ENCODE measurements at places on chromosomes 13 and 19.

DNA sequence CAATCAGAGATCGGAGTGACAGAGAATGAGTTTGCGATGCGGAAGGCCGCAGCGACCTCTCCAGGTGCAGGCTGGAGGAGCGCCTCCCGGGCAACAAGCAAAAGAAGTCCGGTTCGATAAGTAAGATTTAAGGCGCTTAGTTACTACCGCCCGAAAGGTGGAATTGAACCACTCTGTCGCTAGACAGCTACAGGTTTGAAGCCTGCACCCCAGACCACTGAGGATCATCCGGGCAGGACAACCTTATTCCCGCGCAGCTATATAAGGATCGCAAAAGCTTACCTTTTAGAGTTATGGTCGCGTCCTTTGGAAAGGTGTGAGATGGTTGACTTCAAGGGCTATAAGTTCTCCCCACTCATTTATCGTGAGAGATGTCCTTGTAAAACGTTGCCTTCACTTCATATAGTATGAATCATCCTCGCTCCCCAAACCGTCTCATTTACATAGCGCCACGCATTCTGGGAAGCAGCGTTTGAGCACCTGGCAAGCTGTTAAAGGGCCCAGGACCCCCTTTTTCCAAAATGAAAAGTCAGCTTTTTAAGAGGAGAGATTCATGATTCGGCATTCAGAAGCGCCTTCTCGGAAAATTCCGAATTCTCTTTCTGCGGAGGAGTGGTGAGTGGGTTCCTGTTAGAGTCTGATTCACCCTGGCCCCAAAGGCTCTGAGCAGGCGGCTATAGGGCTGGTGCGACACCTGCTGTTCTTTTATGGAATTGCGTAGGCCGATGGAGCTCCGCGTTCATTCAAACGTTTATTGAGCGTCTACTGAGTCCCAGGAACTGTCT, 10.8 kb downstream of the FOSB start:
- peak; percentile 94 for DNase-seq

DNA sequence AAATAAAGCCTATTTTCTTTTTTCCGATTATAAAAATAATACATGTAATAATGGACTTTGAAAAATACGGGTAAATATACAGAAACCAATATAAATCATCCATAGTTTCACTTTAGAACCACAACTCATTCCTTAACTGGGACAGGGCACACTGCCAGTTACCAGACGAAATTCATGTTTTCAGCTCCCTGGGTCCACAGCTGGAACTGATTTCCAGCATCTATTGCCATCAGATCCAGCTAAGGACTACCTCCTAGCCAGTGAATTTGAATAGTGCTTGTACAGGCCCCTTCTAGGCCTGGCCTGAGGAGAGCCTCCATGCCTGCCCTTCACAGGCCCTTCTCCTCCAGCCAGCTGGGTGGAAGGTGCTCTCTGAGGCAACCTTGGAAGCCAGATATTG, 30.0 kb upstream of the ATP12A start:
- DNase-seq = no peak

DNA sequence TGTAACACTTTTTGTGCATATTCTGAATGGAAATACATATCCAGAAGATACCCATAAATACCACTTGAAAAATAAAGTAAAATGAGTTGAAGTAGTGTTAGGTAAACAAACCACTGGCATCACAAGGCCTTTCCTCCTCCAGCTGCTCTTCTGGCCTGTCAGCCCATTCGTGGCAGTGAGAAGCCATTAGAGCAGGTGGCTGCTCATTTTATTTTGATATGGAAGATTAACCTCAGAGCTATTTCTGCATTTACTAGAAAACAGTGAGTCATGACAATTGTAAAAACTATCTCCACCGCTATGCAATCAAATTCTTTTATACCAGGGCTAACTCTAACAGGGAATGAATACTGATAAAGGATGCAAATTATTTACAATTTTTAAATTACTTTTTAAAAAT, 2898.1 kb downstream of the PCDH9 start:
- no peak for DNase-seq

DNA sequence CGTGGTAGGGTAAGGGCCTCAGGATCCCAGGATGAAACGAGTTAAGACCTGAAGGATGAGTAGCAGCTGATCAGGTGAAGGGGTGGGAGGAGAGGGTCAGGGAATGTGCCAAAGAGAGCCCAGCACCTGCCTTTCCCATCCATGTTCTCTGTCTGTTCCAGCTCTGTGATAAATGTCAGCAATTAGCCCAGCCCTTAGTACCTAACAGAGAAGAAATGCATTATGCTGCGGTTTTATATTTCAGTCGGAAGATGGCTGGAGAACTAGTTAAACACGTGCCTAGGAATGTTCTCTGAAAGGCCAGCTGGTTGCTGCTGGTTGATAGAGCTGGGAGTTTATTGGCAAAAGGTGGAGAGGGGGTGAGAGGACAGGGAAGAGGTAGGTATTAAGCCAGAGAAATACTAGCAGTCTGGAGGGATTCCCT, 268.2 kb downstream of the SHISA2 start:
- DNase-seq = no peak

DNA sequence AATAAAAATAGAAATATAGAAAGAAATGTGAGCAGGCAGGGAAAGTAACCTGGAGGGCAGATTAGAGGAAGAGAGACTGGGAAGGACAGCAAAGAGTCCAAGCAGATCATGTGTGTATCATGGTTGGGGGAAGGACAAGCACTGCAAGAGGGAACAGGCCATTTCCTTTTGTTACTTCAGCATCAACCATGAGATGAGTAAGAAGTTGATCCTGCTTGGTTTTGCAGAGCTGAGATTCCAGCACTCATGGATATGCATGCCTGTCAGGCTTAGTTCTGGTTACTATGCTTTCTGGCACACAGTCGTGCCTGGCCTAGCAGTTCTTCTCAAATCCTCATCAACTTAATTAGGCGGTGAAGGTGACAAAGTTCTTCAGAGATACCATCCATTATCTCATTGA, 18.1 kb downstream of the NALCN start:
- DNase-seq = no peak

DNA sequence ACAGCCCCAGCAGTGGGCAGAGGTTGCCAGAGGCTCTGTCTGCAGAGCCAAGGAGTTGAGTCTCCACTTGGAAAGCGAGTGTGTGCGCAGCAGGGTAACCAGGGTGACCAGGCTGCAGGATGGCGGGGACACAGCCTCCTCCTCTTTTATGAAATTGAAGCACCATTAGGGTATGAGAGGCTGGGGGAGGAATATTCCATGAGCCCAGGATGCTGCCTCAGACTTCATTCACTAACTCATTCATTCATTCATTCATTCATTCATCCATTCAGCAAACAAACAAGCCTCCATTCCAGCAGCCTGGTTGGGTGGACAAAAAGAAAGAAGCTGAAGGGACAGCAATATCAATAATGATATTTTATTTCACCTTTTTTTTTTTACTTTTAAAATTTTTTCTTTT, 6.6 kb upstream of the LMTK3 start:
- DNase-seq = no peak

DNA sequence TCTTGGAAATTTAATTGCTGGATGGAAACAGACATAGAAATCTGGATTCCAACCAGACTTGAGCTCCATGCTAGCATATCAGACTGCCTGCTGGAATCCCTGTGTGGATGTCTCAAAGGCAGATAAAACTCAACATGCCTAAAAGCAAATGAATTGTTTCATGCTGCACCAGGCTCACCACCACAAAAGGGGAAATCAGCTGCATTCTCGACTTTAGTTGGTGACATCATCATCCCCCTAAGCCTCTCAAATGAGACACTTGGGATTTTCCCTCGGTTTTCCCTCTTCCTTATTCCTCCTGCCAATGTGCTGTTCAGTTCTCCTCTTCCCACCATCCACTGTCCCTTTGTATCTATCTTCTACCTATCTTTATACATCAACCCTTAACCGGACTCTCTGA, 134.3 kb downstream of the ZDHHC20 start:
- no peak for DNase-seq

- no peak for DNase-seq
Measured at GRCh38 chr19:46955813-46956371, 63.7 kb upstream of the NPAS1 start.

DNA sequence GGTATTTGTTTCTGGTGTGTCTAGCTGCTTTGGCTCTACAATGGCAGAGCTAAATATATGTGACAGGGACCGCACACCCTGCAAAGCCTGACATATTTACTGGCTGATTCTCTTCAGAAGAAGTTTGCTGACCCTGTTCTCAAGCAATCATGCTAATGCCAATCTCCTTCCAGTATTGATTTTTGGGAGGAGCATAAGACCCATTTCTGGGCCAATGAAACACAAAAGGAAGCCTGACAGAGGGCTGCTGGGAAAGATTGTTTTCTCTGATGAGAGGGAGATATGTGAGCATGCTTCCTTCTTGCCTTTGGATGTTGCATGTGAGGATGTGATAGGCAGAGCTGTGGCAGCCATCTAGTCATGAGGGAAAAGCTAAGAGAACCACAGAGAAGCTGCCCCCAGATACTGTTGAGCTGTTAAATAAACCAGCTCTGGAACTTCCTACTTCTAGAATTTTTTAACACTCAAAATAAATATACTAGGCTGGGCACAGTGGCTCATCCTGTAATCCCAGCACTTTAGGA, 31.4 kb upstream of the TPTE2 start:
- no peak for DNase-seq

DNA sequence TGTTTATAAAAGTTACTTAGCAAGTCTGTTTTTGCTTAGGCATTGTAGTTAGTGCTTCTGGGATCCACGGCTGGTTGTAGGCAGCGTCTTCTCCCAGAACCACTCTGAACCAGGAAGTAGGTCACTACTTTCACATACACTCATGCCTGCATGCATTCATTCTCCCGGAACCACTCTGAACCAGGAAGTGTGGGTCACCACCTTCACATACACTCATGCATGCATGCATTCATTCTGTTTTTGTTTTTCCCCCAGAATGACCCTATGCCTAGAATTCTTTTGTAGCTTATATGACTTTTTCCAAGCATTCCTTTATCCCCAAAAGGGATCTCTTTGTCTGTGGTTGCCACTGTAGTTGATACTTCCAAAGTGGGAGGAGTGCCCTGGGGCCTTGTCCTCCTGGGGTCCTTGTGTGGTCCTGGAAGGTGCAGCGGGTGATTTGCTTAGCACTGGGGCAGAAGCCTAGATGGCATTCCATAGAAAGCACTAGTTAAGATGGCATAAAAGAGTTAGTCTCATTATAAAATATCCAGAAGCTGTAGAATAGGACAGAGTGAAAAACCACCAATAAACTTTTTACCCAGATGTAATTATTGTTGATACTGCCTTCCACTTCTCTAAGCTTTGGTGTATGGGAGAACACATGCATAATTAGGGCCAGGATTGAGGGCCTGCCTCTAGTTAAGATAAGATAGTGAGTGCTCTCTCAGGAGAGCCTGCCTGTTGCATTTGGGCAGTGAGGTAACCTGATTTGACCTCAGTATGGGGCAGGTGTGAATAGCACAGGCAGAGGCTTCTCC, 68.6 kb upstream of the TEX29 start:
- no peak for DNase-seq

GRCh38 chr13:79519255-79519654, 38.3 kb downstream of the NDFIP2 start:
- DNase-seq = no peak

- no peak for DNase-seq
Measured at GRCh38 chr13:100520936-100521850, 67.4 kb downstream of the GGACT start.

DNA sequence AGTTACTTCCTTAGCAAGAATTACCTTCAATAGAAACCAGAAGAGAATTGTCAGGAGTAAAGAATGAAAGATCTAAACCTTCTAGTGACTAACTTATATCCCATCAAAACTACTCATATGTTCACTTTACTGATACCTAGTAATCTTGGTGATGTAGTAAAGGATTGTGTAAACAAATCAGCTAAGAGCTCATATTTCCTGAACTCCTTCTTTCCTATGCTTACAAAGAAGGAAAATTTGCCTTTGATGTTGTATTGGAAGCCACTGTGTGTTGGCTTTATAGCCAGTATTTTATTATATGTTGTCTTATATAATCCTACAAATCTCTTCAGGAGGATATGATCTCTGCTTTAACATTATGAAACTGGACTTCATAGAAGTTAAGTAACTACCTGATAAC, 671.0 kb downstream of the PCDH9 start:
- DNase-seq = no peak

DNA sequence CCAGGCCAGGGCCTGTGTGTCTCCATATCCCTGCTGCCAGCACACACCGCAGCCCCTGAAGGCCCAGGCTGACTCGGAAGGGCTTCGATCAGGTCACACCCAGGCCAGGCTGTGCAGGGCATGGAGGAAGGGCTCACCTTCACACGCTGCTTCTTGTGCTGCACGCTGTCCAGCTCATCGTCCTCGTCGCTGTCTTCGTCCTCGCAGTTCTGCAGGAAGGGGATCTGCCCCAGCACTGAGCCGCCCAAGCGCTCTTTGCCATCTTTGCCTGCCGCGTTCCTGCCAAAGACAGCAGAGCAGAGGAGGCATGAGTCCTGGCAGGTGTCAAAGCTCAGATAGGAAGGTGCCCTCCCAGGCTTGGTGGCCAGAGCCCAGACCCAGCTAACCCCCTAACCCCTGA, 13.7 kb upstream of the PRKD2 start:
- no peak for DNase-seq

DNA sequence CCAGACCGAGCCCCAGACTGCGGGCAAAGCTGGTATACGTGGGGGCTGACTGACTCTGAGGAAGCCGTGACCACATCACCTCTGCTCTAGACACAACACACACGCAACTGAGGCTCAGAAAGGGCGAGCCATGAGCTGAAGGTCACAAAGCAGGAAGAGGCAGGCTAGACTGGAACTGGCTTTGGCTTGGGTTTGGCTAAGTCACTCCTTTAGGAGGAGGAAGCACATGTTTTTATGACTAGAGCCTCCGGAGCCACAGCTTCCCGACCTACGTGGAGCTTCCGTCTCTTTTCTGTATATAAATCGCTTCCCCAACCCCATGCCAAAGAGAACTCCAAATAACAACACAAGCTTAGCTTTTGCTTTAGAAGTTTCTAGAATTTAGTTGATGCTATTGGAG, 48.0 kb downstream of the RFX2 start:
- peak; percentile 52 for DNase-seq

DNA sequence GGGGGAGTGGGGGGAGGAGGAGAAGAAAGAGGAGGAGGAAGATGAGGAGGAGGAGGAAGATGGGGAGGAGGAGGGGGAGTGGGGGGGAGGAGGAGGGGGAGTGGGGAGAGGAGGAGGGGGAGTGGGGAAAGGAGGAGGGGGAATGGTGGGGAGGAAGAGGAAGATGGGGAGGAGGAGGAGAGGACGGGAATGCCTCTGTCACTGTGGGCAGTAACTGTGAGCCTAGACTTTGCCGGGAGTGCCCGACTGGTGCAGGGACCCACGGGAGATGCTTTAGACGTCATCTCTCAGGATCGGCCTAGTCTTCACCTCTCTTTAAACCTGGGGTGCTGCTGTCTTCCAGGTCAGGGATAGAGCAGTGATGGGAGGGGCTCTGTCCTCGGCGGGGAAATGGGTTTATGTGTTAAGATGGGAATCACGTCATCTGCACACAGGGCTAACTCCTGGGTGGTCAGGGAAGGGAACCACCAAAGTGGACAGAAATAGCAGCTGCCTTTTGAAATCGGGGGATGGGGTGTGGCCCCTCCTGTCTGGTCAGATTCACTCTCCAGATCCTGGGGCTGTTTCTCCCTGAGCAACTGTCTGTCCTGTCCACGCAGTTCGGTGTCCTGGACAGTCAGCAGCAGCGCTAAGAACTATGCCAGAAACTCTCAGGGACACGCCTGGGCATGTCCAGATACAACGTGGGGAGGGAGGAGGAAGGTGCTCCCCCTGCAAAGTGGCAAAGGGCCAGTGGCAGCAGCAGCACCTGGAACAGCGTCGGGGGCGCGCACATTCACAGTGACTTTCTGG, 26.9 kb downstream of the GAS6 start:
- no peak for DNase-seq

Measured in activated T-cell treated with anti-CD3 and anti-CD28 coated beads, Interleukin-2, amount 50 U/mL, for 24 hours (primary cell).